ENCODE measurements at places on chromosomes 13 and 19.

DNA sequence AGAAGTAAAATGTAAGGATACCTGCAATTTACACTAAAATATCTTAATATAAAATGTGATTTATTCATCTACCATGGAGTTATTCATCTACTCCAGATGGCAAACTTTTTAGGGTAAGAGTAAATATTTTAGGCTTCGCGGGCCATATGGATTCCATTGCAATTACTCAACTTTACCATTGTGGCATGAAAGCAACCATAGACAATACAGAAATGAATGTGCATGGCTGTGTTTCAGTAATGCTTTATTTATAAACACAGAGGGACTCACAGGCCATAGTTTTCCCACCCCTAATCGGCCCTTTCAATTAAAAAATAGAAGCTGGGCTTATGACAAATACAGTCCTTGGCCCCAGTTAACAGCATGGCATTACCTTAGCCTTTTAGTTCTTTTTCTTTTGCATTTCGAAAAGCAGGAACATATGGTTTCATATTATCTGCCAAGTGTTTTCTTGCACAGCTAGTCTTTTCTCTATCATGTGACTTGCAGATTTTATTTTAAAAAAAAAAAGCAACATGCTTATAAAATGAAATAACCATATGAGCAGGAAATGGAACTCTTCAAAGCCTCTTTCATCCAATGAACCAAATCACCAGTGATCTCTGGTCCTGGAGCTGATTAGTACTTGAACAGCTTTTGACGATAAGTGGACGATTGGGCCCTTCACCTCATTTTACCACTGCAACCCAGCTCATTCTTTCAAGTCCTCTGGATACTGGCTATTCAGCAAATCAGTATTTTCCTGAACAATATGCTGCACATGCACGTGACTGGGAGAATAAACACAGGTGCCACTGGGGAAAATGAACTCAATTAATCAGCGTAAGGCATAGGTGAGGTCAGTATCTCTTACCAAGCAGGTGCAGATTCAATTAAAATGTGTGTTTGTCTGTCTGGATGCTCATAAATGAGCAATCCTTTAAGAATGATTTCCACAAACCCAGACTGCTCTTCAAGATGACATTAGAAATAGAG is 63.9 kb downstream of the LHFPL6 start:
- no peak for DNase-seq

- DNase-seq = no peak
Observed at GRCh38 chr19:44796701-44797115, 12.2 kb upstream of the BCAM start.

DNA sequence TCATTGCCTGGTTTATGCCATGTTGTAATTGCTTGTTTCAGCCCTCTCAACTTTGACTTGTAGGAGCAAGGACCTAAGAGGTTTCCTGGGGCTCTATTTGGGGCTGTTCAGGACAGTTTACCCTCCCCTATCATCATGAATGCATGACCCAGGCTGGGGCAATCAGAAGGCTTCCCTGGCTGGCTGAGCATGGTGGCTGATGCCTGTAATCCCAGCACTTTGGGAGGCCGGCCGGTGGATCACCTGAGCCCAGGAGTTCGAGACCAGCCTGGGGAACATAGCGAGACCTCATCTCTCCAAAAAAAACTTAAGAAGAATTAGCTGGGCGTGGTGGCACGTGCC is 6.1 kb upstream of the LSM4 start:
- no peak for DNase-seq

DNA sequence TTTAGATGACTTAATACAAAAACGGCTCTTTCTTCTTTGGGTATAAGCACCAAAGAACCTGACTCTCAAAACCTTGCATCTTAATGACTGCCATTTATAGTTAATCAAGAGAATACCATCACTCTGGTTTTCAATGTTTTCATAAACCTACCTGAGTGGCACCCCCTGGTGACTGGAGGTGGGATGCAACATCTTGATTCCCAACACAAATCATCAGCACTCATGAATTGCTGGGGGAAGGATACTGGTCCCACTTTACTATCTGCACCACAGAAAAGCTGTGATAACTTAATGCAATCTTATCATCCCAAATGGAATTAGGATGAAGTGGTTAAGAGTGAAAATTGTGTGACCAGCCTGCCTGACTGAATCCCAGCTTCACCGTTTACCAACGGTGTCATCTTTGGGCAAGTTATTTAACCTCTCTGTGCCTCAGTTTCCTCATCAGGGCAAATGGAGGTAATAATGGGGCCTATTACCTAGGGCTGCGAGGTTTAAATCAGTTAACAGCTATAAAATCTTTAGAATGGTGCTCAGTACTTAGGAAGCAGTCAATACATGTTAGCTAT is 366.4 kb downstream of the KLF12 start:
- peak; percentile 27 for DNase-seq

DNA sequence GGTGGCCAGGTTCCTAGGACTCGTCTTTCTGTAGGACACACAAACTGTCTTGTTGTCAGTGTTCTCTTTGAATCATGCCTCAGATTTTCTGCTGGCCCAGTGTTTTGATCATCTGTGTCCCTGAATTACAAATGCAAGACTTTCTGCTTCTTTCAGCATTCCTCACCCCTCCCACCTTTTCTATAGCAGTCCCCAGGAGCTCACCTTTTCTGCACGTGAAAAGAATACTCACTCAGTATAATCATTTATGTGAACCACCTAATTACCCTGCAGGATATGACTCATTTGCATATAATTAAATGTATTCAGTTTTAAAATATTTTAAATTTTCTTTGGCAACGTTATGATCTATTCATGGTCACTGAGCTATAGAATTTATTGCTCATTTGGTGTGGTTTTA is 389.2 kb downstream of the ITGBL1 start:
- no peak for DNase-seq

GRCh38 chr19:58550362-58551122 is 4.4 kb downstream of the CHMP2A start:
- DNase-seq = no peak

GRCh38 chr19:12187625-12188024 is 24.7 kb downstream of the ZNF136 start:
- DNase-seq = no peak

- DNase-seq = peak; percentile 95
Observed at GRCh38 chr19:33080761-33081681, at the start of gene GPATCH1. GPATCH1 (plus strand) TSS chr19:33081181; CDS start chr19:33081194, 13 bp downstream.

DNA sequence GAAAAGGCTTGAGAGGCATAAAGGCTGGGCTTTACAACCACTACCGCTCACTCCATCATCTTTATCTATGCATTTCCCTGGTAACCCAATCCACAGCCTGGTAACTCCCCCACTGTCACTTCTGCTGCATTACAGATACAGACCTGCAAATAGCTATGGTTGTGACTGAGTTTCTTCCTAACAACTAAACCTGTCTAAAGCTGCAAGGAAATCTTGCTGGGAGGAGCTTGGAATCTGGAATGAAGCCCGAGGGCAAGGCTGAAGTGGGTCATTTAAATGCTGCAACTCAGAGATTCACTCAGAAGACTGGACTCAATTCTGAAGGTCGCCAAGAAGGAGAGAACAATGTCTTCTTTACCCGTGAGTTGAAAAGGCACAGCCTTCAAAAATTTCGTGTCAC is at the start of gene LGALS13:
LGALS13 (plus strand) TSS at position 301 of the 400 bp plus-strand sequence; CDS start at position 346, 45 bp downstream.
- no peak for DNase-seq

DNA sequence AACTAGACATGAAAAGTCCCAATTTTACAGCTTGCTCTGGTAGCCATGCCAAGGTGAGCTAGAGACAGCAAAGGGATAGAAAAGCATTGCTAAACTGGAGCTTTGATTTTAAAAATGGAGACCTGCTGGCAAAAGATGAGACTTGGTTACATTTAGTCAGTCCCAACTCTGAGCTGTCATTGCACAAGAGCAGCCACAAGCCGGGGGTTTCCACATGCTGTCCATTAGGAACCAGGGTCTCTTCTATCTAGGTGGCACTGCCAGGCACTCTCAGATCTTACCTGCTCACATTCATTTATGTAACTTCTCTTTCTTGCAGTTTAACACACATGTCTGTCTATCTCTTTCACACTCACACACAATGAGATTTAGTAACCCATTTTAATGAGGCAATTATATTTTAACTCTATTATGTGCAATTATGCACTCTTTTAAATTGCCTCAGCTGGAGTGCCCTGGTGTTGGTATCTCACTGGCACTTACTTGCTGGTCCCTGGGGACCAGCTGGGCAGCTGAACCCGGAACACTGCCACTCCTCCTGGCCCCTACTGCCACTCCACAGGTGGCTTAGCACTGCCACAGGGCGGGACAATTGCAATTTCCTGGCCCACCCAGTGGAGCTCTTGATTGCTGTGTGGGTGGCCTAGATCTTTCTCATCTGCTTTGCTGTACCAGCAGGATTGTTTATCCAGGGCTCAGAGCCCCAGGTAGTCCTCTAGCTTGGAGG is 112.5 kb downstream of the COG6 start:
- no peak for DNase-seq

- DNase-seq = no peak
Observed at GRCh38 chr19:29645911-29646310, 19.4 kb upstream of the PLEKHF1 start.

- DNase-seq = no peak
Observed at GRCh38 chr13:40677064-40677463, 10.6 kb upstream of the FOXO1 start.

- DNase-seq = no peak
Observed at GRCh38 chr13:40187324-40187795, 479.1 kb downstream of the FOXO1 start.

DNA sequence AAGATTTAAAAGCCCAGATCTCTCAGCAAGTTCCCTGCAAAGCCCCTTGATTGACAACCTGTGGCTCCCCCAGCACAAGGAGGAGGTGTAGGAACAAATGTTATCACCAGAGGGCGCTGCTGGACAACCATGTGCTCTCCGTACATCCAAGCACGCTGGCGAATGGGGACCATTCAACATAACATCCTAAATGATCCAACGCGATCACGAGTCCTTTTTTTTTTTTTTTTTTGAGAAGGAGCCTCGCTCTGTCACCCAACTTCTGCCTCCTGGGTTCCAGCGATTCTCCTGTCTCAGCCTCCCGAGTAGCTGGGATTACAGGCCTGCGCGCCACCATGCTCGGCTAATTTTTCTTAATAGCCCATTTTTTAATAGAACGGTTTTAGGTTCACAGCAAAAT is 52.0 kb downstream of the NWD1 start:
- peak; percentile 84 for DNase-seq

DNA sequence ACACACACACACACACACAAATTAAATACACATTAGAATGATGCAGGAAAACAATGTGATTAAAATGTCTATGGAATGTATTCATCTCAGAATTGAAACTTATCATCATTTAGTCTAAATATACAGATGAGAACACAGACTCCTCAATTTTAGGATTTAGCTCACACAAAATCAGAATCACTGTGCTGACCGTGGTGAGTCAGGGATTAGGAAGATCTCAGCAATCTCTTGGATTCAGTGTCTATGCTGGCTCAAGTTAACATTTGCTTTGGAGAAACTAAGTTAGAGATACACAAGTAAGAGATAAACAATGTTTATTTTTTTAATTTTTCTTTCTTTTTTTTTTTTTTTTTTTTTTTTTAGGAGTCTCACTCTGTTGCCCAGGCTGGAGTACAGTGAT is 323.6 kb downstream of the KLF12 start:
- DNase-seq = no peak

DNA sequence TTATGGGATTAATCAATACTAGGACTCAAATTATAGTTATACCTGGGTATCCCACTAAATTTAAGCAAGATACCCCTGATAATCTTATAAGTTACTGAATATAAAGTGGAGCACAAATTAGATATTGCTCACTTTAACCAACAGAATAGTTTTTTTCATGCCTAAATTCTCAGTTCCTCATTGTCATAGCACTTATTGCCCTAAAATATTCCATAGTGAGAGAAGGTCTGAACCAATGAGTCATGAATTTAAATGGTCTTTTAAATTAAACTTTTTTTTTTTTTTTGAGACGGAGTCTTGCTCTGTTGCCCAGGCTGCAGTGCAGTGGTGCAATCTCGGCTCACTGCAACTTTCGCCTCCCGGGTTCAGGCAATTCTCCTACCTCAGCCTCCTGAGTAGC is 42.4 kb downstream of the ZNF136 start:
- no peak for DNase-seq

DNA sequence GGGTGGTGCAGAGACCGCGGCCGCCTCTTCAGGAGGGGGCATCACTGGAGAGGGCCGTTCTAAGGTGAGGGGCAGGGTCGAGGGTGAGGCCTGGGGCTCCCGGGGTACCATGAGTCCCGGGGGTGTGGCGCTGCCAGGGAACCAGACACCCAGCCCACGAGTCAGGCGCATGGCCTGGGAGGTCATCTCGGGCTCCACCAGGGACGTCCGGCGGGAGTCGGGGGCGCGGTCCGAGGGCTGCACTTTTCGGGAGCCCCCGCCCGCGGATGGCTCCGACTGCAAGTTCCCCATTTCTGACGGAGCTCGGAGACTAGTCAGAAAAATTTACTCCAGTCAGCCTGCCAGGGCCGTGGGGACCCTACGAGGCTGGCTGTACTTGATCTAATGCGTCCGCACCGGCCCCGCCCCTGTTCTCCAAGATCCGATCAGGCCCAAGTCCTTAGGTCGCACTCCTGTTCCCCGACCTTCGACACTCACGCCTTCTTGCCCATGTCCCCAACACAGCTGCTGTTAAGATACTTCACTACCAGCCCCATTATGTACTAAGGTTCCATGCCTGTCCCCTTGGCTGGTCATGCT is 774 bp downstream of the GGN start:
- no peak for DNase-seq

- no peak for DNase-seq
Observed at GRCh38 chr19:48544856-48545750, 6.9 kb upstream of the SULT2B1 start.

GRCh38 chr13:30314562-30314961 is 7.2 kb upstream of the KATNAL1 start:
- no peak for DNase-seq

- no peak for DNase-seq
Observed at GRCh38 chr13:41028051-41028450, 8.9 kb upstream of the ELF1 start.

DNA sequence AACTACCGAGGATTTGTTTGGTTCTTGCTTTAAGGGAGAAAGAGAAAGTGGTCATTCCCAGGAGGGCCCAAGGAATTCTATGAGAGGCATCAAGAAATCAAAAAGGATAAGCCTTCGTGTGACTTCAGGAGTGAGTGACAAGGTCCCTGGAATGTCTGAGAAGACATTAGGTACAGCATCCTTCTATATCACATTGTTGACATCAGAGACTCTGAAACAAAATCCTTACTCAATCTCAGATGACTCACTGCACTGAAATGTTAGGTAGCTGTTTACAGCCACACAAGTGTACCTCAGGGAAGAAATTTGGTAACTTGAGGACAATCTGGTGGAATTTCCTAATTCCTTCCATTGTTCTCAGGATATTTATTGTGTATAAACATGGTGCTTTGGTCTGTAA is 7.9 kb upstream of the LGALS14 start:
- no peak for DNase-seq

DNA sequence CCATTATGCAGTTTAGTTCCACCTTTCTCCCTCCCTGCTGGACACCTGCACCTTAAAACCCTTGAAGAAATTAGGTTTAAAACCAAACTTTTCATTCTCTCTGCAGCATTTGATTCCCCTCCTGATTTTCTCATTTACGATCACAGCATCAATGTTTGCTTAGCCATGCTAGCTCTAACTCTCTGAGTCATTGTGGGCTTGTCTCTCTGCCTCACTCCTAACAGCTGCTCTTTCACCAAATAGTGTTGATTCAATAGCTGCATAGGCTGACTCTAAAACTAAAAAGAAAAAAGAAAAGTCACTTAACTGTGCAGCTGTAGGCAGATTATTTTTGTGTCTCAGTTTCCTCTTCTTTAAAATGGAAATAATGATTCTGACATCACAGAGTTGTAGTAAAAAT is 1124.9 kb downstream of the DIAPH3 start:
- DNase-seq = no peak

- no peak for DNase-seq
Observed at GRCh38 chr19:4913996-4914735, 4.9 kb downstream of the UHRF1 start.

GRCh38 chr13:52975161-52975560 is 53.5 kb upstream of the OLFM4 start:
- no peak for DNase-seq

Measured in BE2C (cell line).